ENCODE measurements at places on chromosomes 1 and 21.

DNA sequence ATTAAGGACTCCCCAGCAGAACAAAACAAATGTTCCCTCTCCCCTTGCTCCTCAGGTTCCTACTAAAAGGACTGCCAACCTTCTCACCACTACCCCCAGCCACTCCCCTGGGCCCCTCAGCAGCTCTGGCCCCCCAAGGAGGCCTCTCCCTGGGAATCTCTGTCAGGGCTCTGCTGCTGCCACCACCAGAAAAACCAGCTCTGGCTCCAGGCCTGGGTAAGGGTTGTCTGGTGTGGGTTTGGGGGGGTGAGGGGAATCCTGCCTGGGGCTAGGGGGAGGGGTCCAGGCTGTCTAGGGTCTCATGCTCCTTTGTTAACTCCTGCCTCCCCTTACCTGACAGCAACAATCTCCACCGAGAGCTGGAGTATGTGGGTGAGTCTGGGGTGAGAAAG is 4.8 kb downstream of the NECTIN4 start:
- no peak for DNase-seq

GRCh38 chr1:209863766-209864485 is 36.2 kb downstream of the UTP25 start:
- DNase-seq, result peak; percentile 47

- no peak for DNase-seq
These were observed 161.3 kb upstream of the KCNJ6 start for GRCh38 chr21:38077569-38077968.

GRCh38 chr1:45304311-45305081 is 22.2 kb upstream of the HPDL start:
- DNase-seq, result peak; percentile 30

- no peak for DNase-seq
These were observed 11.3 kb downstream of the RWDD2B start for GRCh38 chr21:29007810-29008209.

GRCh38 chr1:116910379-116911187 is 867 bp downstream of the PTGFRN start:
- peak; percentile 48 for DNase-seq

- DNase-seq, result no peak
These were observed 87.1 kb downstream of the SELENOF start for GRCh38 chr1:86826856-86827255.

- DNase-seq, result no peak
These were observed 17.4 kb downstream of the TIAM1 start for GRCh38 chr21:31326522-31327242.

DNA sequence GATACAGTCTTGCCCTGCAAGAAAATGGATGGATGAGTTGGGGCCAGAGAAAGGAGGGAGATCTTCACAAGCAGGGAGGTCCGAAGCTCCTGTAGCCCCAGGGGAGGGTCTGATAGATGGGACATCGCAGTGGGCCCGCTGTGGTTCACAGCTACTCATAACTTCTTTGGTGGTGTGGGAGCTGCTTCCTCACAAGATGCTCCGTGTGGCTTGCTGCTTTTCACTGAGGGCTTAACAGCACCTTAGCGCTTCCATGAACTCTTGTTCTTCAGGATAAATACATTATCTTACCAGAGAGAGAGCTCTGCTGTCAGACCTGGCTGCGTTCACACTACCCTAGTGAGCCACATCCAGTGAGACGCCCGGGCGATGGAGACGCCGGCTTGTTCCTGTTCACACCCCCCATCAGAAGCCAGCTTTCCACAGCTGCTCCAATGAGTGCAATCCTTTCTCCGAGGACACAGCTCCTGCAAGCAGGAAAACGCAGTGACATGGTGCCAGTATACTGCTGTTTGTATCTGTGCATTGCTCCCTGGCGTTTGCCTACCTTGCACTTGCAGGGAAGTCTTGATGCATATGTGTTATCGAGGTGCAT is 599.8 kb downstream of the AJAP1 start:
- no peak for DNase-seq

GRCh38 chr1:1282998-1283397 is 2.8 kb downstream of the SCNN1D start:
- DNase-seq, result peak; percentile 45

DNA sequence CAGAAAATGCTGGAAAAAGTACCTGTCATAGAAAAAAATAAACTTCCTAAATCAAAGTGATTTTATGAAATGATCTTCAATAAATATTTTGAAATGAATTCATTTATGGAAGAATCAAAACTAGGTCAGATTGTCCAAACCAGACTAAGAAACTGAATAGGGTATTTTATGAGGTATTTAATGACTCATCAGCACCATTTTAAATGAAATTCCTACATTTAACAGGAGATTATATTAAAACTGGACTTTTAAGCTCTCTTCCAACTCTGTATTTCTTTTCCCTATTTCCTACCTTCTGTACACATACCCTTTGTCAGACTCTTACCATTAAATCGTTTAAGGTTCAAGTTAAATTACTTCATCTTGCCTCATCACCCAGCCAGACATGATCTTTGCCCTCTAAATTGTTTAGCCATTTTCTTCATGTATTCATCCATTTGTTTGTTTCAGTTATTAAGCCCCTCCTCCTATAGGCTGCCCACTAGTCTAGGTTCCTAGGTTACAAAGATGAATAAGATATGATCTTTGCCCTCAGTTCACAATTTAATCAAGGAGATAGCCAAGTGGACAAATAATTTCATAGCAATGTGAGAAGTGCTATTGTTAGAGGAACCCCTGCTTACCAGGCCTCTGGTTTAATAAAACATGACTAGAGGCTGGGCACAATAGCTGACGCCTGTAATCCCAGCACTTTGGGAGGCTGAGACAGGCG is 25.0 kb downstream of the TATDN3 start:
- no peak for DNase-seq

- no peak for DNase-seq
These were observed 159.9 kb upstream of the RUNX1 start for GRCh38 chr21:35208810-35209517.

DNA sequence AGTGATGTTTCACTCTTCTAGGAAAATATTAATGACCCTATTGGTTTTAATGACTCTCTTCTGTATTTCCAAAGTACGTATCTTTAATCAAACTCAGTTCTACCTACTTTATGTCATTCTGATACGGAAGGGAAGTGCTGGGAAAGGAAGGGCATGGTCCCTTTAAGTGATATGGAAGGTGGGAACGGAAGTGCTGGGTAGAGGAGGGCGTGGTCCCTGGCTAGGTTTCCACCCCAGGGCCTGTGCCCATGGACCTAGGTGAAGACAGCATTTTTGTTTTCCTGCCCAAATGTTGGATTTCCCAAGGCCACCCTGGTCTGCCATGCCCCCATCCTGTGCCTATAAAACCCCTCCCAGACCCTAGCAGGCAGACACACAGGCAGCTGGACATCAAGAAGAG is 24.0 kb downstream of the RGS4 start:
- no peak for DNase-seq

DNA sequence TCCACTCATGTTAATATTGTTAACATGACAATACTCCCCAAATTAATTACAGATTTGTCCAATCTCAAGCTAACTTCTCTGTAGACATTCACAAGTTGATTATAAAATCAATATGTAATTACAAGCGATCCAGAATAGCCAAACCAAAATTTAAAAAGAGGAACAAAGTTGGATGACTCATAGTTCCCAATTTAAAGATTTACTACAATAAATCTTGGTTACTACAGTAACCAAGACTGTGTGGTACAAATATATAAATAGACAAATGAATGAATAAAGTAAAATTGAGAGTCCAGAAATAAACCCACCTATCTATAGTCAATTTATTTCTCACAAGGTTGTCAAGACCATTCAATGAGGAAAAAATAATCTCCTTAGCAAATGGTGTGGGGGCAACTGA is 7.1 kb upstream of the KRTAP10-4 start:
- DNase-seq, result no peak

- DNase-seq, result no peak
These were observed 139.5 kb downstream of the GRIK3 start for GRCh38 chr1:36894824-36895223.

GRCh38 chr1:224127925-224128819 is 14.3 kb downstream of the FBXO28 start:
- no peak for DNase-seq

DNA sequence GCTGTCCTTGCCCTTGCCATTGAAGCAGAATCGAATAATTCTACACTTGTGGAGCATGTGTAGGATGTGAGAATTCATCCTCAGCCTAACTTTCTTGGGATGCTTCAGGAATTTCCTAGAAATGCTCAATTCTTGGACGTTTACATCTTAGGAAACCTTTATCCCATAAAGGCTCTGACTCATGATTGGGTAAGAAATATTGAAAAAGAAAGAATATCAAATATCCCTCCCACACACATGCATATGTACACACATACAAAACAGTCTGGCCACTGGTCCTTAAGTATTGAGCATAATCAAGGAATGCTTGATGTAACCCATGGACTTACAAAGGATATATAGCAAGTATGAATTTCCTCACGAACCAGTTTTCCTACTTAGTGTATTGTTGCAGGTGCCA is 83.9 kb upstream of the IPO9 start:
- peak; percentile 75 for DNase-seq

- peak; percentile 61 for DNase-seq
These were observed 123.9 kb upstream of the VAMP3 start for GRCh38 chr1:7646981-7647901.

DNA sequence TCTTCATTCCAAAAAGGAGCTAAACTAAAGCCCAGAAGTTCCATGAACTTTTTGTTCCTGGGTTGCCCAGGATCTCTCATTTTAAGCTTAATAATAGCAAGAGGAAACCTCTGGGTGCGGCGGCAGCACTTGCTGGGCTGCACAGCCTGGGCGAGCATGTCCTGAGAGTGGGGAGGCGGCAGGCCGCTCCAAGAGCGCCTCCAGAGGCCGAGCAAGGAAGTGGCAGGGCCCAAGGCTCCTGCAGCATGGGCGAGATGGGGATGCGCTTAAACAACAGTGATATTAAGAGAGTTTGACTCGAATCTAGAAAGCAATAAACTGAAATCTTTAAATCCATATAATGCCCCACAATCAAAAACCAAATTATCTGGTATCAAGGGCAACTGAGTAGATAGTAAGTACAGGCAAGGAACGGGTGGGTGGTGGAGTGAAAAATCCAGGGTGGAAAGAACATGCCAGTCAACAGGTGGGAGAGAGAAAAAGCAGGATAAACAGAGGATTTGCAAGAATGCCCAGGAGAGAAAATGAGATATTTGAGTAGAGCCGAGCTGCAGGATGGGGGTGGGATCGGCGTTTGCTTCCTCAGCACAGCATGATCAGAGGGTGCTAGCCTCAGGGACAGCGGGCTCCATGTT is 14.1 kb upstream of the TNR start:
- DNase-seq, result peak; percentile 64

GRCh38 chr1:234881893-234882771 is 246.5 kb downstream of the TOMM20 start:
- no peak for DNase-seq

DNA sequence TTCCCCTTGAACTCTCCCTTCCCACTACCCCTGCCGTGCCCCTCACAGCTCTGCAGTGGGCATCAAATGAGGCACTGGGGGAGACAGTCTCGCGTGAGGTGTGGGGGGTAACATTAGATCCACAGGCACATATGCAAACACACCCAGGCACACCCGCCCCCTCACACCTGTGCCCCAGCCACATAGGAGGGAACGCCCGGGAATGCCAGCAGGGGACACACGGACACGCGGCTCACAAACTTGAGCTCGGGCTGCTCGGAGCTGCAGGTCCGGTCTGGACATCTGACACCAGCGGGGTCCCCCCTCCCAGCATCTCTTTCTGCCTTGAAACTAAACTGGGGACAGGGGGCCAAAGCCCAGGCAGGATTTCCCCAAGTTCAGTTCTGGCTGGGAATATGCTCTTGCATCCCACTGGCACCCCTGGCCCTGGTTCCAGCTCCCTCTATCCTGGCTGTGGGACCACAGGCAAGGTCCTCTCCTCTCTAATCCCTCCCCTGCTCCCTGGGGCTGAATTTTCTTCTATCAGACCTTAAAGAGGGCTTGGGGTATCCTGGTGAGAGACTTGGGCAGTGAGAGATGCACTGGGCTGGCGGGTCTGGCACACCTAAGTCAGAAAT is 30.6 kb downstream of the CDCP2 start:
- DNase-seq, result no peak

DNA sequence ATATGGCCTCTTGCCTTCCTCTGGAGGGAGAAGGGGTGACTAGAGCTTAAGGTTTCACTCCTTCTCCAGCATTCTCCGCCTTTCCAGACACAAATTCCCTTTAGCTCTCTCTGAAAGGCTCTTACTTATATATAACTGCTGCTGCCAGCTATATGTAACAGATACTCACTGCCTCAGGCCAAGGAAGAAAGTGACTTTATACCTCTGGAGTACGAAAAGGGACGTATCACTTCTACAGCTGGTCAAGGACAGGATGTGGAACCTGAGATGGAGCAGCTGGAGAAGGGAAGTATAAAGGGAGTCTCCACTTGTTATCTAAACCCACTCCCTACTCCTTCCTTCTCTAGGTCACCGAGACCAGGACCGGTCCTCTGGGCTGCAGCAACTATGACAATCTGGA is 102.4 kb downstream of the BRINP2 start:
- DNase-seq, result no peak

DNA sequence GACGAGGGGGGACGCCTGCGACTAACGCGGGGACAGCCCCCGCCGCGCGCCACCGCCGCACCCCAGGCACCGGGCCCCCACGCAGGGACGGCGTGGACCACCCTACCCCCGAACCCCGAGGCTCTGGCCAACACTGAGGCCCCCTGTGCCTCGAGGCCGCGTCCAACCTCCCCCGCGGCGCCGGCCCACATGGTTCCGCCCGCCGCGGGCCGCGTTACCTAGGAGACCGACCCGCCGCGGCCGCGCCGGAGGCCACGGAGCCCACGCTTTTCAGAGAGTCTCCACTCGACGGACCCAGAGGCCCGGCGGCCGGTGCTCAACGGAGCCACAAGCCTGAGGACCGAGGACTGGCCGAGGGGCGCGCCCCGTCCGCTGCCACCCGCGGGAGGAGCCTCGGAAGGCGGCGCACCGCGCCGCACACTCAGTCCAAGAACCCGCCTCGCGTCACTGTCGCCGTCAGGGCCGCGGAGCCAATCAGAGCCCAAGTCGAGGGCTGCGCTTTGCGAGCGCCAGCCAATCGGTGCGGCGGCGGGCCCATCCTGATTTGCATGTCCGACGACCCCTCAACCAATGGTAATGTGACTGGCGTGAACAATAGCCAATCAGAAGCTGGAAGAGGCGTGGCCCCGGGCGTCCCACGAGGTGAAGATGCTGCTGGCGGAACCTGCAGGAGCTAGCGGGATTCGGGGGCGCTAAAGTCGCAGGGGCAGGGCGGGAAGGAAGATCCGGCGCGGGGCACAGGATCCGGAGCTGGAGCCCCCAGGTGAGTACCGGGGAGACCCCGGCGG is at the start of gene NPHP4:
Gene NPHP4, minus strand, starts transcription at position 400 of the 788 bp plus-strand sequence. CDS start 6,136 bp downstream, outside the sequence.
- DNase-seq, result peak; percentile 99

DNA sequence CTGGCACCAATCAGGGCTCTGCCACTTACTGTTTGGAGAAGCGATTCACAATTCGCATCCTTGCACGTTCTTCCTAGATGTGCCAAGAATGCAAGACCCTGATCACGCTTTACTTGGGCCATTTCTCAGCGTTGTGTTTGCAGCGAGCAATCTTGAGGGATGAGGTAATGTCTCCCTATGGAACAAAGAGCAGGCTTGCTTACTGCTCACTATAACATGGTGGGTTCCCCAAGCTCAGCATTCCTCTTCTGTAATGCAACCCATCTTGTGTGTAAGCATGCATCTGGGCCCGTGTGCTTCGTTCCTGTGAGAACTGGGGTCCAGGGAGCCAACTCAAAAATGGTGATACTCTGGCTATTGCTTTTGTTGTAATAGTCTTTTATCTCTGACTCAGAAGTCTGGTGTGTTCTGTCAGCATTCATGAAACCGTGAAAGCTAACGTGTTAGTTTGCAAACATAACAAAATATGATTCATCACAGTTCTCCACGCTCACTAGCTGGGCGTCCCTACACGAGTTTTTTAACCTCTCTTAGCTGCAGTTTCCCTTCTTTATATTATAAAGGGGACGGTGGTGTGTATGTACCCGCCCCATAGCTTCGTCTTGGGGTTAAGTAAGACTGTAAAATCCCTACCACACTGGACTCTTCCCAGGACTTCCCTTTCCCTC is 33.3 kb downstream of the DNTTIP2 start:
- peak; percentile 82 for DNase-seq

All from MCF 10A (cell line).